ENCODE measurements at places on chromosomes 7 and 10.

DNA sequence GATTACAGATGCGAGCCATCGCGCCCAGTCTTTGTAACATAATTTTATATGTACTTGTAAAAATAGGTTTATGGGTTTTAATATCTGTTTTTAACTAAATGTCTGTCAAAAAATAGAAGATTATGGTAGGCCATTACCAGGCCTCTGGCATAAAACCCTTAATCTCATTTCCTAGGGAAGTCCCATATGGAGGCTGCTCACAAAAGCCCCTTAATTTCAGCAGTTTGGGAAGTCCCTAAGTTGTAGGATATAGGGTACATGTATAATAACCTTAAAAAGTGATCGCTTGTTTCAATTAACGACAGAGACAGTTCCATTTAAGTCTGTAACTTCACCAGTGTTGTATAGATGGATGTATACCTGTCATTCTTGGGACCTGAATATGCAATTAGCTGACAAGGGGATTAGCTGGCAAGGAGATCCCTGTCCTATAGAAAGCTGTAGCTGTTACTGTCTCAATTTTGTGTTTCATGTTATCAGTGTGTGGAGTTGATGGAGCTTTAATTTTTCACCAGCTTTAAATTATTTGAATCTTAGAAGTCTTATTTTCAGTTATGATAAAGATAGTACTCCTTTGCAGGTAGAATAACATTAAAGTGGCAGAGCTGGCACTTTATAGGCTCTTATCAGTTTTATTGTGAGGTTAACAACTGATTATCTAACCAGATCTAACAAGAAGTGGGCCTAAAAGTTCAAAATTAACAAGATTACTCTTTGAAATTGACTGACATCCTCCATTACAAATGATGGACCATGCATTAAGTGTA lies 10.5 kb downstream of the TRIM24 start:
- DNase-seq, result no peak

DNA sequence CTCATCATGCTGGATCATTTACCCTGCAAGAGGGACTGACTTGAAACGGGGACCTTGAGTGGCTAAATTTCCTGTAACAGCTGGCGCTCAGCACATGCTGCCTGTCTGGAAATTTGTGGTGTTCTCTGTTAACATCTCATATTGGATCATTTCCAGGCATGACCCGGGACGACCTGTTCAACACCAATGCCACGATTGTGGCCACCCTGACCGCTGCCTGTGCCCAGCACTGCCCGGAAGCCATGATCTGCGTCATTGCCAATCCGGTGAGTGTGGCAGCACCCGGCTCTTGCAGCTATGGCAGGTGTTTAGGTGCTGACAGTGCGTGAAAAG lies 9.9 kb downstream of the MDH2 start:
- no peak for DNase-seq

DNA sequence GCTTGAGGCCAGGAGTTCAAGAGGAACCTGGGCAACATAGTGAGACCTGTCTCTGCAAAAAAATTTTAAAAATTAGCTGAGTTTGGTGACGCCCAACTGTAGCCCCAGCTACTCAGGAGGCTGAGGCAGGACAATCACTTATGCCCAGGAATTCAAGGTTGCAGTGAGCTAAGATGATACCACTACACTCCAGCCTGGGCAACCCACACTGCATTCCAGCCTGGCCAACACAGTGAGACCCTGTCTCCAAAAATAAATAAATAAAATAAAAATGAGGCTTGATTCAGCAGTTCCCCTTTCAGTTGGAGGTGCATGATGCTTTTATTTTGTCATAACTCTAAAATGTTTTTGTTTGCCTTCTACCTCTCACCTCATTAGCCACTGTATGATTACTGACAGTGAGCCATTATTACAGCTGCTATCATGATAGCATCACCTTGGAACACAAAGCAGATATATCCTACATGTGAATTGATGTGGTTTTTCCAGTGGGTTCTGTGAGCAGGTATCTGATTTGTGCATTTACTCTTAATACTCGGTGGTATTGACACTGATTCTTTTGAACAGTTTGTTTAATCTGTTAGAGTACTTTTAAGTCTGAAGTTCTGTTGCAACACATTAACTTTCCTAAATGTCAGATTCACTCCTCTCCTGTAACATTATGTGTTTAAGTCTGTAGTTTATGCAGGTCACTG lies 49.1 kb downstream of the ARID5B start:
- no peak for DNase-seq

- no peak for DNase-seq
Measured at GRCh38 chr10:12588091-12588860, 238.9 kb downstream of the CAMK1D start.

GRCh38 chr7:87059525-87060287 lies at the start of gene ELAPOR2:
Gene ELAPOR2, minus strand, starts transcription at chr7:87059654. Its CDS starts 141 bp downstream, at chr7:87059513.
- peak; percentile 79 for DNase-seq

DNA sequence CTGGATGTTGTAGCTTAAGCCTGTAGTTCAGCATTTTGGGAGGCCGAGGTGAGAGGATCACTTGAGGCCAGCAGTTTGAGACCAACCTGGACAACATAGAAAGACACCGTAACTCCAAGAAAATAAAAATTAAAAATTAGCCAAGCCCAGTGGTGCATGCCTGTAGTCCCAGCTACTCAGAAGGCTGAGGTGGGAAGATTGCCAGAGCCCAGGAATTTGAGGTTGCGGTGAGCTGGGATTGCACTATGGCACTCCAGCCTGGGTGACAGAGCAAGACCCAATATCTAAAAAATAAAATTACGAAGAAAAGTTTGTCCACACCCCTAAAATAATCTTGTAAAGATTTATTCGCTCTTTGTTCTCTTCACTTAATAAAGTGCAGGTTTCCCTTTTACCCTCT lies 951.0 kb downstream of the TYW1 start:
- DNase-seq, result no peak

GRCh38 chr7:95476072-95476847 lies 9.5 kb upstream of the ASB4 start:
- DNase-seq, result no peak

GRCh38 chr10:131253931-131254858 lies 57.3 kb downstream of the TCERG1L start:
- DNase-seq, result no peak

GRCh38 chr7:1060315-1061072 lies 16.1 kb downstream of the GPR146 start:
- DNase-seq, result no peak

Data from stimulated activated CD4-positive, alpha-beta T cell treated with anti-CD3 and anti-CD28 coated beads, TNF-alpha, amount 100 ng/mL, for 24 hours (primary cell).